ENCODE measurements at places on chromosomes 12 and 14.
A peak's percentile ranks its signal among the peaks of the same experiment; 100 is the strongest.

GRCh38 chr12:6347367-6348338 is 5.8 kb upstream of the TNFRSF1A start:
- no peak for DNase-seq

DNA sequence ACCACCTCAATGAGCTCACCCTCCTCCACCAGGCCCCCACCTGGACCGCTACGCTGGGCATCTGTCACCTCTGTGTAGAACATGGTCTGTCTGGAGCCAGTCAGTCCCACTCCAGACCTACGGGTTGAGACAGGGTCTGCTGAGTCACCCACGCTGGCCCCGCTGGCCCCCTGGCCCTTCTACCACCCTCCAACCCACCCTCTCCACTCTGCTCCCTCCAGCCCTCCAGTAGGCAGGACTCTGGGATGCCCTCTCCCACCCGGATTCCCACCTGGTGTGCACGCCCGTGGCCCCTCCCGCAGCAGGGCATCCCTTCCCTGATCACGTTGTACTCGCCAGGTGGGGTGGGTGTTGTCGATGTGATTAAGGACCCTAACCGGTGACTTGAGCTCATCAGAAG is 4.6 kb upstream of the JAG2 start:
- DNase-seq, result no peak

DNA sequence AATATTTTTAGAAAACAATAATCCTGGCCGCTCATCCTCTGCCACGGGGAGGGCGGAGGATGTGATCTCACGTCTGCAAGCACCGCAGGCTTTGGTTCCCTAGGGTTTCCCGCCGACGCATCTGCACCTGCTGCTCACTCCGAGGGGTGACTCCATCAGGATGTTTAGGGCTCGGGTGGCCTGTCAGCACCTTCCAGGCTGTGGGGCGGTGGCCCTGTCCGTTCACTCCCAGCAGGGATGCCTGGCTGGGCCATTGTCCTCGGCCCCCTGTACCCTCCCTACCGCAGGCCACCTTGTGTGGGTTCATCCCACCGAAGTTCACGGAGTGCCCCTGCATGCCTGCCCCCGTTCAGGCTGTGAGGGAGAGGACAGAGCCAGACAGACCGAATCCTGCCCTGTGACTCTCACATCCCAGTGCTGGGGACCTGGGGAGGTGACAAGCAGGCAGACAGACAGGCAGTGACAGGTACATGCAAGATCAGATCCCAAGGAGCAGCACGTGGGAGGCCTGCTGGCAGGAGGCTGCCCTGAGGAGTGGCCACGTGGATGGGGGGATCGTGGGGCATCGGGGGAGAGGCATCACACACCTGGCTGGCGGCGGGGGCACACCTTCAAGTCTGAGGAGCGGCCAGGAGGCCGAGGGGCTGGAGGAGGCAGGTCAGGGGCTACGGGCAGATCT is 112.6 kb downstream of the ADGRD1 start:
- no peak for DNase-seq

GRCh38 chr12:14326699-14327098 is 38.8 kb upstream of the ATF7IP start:
- no peak for DNase-seq

GRCh38 chr12:114500775-114501473 is 95.0 kb upstream of the TBX5 start:
- DNase-seq, result no peak

DNA sequence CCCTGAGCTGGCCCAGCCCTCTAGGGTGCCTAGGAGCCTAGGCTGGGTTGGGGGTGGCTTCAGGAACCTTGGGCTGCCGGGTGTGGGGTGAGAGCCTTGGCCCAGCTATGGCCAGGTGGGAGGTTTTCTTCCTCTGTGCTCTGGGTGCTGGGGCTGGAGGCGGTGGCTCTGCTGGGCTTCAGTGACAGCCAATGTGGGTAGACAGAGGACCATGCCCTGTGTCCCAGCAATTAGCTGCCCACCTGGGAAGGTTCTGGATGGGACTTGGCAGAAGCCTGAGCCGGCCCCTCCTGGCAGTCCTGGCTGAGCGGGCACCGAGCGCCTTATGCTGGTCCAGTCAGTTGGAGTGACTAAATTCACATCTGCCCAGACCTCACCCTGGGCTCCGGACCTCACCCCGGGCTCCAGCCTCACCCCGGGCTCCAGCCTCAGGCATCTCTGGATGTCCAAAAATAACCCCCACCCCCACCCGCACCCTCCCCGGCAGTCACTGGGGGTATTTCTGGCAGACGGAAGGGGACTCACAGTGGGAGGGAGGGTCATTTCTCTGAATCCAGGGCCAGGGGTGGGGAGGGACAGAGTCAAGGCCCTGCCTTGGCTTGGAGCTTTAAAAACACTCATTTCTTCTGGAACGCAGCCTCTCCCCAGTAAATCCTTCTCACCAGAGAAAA is 46.9 kb downstream of the CYP46A1 start:
- DNase-seq, result no peak

DNA sequence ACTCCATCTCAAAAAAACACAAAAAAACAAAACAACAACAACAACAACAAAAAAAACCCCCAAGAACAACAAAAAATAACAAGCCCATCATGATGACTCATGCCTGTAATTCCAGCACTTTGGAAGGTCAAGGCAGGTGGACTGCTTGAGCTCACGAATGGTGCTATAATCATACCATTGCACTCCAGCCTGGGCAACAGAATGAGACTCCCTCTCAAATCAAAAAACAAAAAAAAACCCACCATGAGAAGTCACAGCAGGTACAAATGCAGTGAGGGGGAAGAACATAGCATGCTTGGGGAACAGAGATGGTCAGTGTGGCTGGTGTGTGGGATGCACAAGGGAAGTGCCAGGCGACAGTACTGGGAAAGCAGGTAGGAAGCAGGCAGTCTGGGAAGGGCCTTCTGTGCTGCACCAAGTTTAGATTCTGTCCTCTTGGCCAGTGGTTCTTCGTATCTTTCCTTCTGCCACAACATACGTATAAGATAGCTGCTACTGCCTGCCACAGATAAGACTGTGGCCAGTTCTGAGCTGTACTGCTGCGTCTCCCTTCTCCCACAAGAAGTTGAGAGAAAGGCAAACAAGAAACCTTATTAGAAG is 28.0 kb downstream of the ATG14 start:
- DNase-seq, result no peak

DNA sequence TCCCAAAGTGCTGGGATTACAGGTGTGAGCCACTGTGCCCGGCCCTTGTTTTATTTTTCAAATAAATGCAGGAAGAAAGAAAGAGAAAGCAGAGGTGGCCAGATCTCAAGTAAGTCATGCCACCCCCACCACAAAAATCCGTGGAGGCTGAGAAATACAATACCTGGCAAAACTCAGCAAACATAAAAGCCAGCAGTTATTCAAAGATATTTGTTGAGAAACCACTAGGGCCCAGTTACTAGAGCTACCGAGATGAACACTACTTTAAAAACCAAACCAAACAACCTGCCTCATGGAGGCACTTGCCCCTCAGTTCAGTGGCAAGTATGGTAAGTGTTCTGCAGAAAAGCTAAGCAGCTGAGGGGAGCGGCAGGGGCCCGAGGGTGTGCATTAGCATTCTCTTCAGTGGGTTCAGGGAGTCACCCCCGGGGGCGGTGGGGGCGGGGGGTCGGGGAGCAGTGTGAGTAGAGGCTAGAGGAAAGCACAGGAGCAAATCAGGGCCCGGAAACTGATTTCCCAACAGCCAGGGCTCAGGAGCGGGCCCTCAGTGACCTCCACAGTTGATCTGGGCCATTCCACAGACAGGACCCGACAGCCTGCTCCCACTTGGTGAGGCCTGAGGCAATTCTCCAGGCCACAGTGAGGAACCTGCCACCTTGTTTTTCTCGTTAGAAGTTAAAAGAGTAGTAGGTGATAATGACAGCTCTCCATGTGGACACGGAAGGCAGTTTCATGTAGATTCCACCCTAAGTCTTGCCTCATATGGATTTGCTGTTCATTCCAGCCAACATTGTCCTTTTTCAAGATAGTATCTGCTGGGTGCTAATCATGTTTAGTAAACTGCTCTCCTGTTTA is 8.6 kb downstream of the EVL start:
- no peak for DNase-seq

DNA sequence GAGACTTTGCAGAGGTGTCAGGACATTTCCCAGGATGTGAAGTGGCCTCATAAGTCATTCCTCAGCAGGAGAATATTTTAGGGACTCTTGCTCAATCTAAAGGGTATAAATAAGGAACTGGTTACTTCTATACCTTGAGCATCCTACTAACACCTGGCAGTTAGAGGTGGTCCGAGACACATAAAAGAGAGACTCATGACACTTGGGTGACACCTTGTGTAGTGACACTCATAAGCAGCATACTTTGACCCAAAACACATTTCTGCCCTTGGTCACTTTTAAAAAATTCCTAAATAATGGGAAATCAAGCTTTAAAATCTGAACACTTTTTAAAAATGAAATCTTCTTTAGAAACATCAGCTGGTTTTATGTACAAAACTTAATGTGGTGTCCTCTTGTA is 118.4 kb downstream of the KCNMB4 start:
- no peak for DNase-seq

GRCh38 chr14:42994051-42994736 is 1387.5 kb downstream of the LRFN5 start:
- peak; percentile 62 for DNase-seq

- DNase-seq, result peak; percentile 28
Observed at GRCh38 chr14:69657950-69658355, 46.6 kb downstream of the SUSD6 start.

GRCh38 chr12:89448951-89449371 is 75.6 kb downstream of the GALNT4 start:
- no peak for DNase-seq

DNA sequence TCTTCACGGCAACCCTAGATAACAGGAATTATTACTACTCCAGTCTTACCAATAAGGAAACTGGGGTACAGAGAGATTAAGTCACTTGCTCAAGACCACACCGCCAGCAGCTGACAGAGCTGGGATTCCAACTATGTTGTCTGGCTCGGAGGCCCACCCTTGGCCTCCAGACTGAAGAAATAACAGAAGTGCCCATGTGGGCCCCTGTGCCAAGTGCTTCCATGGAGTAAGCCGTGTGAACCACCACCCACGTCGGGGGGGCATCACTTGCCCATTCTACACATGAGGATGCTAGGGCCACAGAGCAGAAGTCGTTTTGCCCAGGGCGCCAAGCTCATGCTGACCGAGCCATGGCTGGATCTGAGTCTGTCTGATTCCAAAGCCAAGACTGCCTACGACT is 926 bp upstream of the CMKLR1 start:
- DNase-seq, result no peak

- no peak for DNase-seq
Observed at GRCh38 chr14:73381380-73382013, 76.8 kb downstream of the NUMB start.

DNA sequence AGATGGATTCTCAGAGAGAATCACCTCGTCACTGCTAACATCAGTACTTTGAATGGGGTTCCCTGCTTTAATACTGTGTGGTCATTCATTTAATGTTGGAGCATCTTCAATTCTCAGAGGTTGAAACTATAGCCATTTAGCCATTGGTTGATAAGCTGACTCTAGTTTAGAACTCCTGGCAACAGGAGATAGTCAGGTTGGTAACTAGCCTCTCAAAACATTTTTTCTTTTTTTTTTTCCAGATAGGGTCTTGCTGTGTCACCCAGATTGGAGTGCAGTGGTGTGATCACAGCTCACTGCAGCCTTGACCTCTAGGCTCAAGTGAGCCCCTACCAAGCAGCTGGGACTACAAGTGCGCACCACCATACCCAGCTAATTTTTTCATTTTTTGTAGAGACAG is 3.5 kb upstream of the NCKAP5L start:
- DNase-seq, result no peak

DNA sequence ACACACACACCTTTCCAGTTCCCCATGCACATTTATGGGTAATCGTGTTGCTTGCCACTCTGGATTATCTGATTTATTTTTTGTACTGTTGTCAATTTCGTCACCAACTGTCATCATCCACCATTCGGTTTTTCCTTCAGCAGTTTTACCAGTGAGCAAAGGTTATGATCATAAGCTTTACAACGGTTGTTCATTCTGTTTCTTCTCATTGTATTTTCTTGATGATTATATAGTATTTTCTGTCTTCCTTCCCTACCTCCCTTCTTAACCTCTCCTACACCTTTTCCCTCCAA is 680 bp downstream of the NECAP1 start:
- DNase-seq, result no peak

- no peak for DNase-seq
Observed at GRCh38 chr14:65260786-65261185, 151.7 kb upstream of the FUT8 start.

DNA sequence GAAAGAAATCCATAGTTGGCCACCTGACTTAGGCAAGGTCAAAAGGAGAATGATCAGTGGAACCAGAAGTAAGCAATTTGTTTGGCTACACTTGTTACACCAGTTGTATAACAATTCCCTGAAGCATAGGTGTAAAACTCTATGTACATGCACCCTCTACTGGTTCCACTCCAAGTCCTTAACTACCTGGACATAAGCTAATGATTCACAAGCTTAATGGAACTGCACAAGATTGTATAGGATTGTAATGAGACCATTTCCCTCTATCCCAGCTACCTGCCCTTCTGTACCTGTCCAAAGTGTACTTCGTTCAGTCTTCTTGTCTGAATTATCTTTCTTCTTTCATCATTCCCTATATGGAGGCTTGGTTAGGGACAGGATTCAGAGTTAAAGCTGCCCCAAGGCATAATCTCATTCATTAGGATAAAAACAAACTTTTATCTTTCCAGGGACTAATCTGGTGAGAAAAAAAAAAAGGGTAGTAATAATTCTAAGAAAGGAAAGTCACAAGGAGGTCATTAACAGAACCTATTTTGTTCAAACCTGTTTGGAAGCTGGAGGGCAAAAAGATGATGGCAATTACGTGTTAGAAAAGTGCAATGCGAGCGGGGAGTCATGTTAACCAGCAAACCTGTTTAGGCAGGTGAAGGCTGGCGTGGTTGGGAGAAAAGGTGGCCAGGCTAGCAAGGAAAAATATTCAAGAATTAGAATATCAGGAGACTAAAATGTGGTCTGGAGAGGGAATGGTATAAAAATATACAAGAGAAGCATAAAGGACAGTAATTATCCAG is 2.8 kb upstream of the TMEM52B start:
- no peak for DNase-seq

DNA sequence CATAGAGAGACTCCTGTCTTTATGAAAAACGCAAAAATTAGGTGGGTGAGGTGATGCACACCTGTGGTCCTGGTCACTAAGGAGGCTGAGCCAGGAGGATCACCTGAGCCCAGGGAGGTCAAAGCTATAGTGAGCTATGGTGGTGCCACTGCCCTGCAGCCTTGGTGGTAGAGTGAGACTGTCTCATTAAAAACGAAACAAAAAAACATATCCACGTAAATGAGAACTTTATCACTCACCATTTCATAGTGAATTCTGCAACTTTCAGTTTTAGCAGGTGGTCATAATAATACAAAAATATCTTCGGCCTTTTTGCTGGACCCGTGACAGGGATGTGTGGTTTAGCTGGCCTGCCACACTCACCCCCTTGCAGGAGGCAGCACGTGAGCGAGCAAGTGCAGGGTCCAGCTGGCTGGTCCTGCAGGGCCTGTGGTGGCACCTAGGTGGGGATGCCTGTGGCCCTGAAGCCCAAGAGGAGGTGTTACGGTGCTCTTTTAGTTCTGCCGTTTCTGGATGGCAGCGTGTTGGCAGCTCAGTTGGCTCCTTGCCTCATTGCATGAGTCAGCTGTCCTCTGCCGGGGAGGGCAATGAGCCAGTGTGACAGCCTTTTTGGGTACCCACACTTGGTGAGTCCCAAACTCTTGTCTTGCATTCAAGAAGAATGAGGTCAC is 1330.7 kb upstream of the TMEM132C start:
- DNase-seq, result no peak

- DNase-seq, result no peak
Observed at GRCh38 chr12:122978507-122978955, 1.9 kb upstream of the ARL6IP4 start.
